T-helper 17 cell (primary cell): ENCODE measurements at places on chromosomes 6 and 20. TPM values are rescaled to one million over a fixed set of nuclear protein-coding genes. Genes with fewer than 3 reads are reported as not detected.

GRCh38 chr6:9463311-9463710, 951.6 kb downstream of the TFAP2A start:
- DNase-seq, result no peak

DNA sequence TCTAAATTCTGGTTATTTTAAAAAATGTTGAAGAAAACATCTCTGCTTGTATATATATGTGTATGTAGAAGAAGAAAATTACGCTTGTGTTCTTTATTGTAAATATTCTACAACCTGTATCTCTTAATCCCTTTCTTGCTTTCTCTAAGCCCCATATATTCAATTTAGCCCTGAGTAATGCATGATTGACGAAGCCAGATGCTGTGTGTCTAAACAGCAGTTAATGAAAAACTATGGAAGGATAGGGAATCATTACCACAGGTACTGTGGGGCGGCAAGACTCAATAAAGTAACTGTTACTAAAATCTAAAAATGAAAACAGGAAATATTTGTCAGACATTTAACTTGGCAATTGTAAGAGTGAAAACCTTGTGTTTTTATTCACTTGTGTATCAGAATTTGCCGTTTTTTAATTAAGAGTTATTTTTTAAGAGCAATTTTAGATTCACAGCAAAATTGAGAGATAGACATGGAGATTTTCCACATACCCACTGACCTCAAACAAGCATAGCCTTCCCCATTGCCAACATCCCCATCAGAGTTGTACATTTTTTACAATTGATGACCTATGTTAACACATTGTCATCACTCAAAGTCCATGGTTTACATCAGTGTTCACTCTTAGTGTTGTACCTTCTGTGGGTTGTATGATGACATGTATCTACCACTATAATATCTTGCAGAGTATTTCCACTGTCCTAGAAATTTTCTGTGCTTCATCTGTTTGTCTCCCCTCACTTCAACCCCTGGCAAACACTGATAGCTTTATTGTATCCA, 76.7 kb downstream of the BCKDHB start:
- DNase-seq, result no peak

DNA sequence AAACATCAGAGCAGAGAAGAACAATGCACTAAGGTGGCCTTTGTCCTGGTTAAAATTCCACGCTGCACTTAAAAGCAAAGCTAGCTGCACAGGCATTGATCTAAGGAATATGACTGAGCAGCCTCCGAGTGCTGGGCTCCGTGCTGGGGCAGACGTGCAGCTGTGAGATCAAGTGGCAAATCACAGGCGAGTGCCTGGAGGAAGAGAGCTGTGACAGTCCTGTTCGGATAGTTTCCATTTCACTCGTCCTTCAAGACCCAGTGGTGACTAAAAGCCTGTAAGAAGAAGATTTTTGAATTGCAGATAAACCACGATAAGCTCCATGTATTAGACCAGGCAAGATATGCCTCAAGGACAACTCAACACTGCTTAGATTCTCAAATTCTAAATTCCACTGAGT, 247.9 kb downstream of the ANKRD60 start:
- no peak for DNase-seq

The OR12D2 gene
- total RNA-seq, result not detected

DNA sequence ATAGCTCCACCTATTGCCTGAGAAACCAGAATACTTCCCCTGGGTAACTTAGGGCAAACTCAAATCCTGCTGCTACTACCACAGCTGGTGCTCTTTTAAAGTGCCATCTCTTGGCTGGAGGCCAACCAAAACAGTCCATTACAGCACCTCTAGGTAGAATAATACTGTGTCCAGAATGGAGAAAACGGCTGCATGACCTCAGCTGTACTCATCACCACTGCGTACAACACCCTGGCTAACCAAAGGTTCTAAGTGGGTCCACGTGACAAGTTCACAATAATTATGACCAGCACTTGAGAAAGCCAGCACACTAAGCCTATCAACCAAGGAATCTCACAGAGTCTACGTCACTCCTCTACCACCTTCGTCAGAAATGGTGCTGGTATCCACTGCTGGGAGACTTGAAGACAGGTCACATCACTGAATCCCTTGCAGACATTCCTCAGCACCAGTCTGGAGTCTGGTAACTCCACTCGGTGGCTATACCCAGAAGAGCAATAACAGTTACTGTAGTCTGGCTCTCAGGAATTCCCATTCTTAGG, 40.9 kb upstream of the PKIB start:
- DNase-seq, result no peak

The ZFP57 gene
- total RNA-seq, result not detected

The MUC22 gene
- not detected for total RNA-seq
